ENCODE measurements at places on chromosomes 1 and 21.

GRCh38 chr1:16298653-16299052 lies 53.6 kb downstream of the FBXO42 start:
- no peak for DNase-seq

DNA sequence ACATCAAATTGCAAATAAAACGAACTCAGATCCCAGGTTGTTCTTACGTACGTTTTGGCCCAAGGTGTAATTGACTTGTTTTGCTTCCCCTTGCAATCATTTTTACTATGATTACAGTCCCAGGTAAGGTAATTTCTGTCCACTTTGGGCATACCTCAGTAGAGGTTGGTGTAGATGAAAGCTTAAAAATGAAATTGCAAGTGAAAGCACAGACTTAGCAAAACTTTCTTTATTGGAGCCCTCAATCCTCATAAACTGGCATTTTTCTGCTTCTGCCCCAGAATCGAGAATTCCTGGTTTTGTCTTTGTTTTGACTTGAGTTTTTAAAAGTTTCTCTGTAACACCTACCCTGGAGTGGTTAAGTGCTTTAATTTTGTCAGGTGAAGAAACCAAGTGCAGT lies 9.4 kb downstream of the MRPS6 start:
- DNase-seq: no peak

GRCh38 chr1:89286549-89287180 lies 14.0 kb upstream of the GBP5 start:
- DNase-seq: no peak

DNA sequence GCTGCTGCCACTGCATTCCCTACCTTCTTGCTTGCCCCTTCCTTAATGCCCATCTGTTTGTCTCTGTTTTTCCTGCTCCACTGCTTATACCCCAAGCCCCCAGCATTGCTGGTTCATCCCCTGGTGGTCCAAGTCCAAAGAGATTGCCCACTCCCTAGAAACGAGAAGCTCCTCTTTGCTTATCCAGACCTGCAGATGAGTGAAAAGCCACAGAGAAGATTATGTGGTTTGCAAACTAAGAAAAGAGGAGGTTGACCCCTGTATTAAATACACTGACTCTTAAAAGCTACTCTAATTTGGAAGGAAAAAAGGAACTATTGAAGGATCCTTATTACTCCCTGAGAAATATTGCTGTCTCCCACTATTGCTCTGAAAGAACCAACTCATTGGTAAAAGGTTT lies 146.8 kb upstream of the RAB4A start:
- no peak for DNase-seq

DNA sequence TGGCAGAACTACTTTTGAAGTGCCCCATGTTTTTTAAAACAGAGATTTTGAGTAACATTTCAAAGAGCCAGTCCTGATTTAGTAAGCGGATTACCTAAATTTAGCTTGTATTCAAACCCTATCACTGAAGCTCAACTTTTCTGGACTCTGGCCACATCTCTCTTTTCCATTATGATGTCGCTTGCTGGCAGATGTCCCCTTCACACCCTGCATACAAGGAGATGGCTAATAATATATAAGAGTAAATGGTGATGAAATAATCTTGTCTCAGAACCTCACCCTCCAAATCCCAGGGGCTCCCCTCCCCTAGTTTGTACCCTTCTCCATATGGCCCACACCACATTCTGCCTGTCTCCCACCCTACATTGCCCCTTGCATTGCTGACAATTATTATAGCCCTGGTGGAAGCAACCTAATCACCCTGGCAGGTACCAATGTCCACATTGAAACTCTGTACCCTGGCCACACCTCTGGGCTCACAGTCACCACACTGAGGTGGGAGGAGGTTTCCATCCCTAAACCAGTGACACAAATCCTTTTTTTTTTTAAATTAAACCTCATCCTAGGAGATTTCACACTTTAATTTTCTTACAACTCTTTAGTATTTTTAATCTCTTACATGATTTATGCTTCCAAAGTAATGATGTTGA lies 106.0 kb upstream of the SYT6 start:
- DNase-seq: no peak

DNA sequence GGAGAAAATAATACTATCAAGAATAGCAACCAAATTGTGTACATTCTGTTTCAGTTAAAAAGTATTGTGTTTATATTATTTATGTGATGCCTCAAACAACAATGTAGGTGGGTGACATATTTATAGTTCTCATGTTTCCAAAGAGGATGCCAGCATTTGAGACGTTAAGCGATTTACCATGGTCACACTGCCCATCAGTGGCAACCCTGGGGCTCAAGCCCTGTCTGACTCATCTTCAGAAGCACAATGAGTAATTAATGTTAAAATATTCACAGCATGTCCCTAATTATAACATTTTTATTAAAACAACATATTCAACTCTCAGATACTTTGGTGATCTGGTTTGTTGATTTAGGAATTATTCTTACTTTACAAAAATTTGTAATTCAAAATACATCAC lies 409.4 kb downstream of the BRINP3 start:
- no peak for DNase-seq

- DNase-seq: no peak
Observed at GRCh38 chr1:167060141-167061072, 29.8 kb downstream of the GPA33 start.

GRCh38 chr1:201023920-201024624 lies 558 bp upstream of the KIF21B start:
- no peak for DNase-seq

GRCh38 chr21:45267390-45267760 lies 20.3 kb downstream of the POFUT2 start:
- DNase-seq: no peak

DNA sequence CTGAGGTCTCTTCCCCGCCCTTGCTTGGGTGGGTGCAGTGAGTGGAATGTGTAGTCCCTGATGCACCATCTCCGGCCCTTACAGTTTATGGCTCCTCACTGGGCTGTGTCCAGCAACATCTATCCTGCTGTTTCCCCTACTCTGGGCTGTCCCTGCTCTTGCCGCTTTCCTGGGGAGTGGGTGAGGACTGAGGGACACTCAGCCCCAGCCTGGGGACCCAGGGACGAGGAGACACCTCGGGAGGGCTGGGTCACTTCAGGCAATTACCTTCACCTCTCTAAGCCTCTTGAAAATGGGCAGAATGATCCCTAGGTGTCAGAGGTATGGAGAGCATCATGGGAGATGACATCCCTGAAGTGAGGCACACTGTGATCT lies 13.6 kb upstream of the LRP8 start:
- DNase-seq: no peak

DNA sequence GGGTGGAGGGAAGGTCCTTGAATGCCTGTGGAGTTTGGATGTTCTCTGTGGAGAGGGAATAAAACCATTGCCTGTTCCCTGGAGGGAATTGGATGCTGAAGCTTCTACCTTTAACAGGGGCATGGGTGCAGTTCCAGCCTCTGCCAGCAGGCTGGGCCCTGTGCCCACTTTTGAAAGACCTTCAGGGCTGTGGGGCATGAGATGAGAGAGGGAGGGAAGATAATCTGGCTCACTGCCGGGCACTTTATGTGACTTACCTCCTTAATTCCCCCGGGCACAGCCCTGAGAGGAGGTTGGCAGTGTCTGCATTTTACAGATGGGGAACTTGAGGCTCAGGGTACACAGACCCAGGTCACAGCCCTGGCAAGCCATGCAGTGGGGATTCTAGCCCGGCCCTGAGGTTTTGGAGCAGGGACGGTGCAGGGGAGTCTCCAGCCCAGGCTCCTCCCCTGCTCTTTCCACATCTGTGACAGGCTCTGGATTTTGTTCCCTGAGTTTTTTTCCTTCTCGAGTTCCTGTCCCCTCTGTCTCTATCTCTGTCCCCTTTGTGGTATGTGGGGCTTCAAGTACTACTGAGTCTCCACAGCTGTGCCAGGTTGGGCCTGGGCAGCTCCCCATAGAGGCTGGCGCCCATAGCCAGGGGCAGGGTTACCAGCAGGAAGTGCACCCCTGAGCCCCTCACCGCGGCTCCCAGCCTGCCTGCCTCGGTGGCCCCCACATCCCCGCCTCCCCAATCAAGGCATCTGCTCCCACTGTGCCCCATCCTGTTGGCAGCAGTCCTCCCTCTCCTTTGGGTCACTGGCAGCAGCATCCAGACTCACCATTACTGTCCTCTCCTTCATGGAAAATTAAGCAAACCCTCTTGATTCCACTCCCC lies 14.0 kb upstream of the THEMIS2 start:
- peak; percentile 83 for DNase-seq

DNA sequence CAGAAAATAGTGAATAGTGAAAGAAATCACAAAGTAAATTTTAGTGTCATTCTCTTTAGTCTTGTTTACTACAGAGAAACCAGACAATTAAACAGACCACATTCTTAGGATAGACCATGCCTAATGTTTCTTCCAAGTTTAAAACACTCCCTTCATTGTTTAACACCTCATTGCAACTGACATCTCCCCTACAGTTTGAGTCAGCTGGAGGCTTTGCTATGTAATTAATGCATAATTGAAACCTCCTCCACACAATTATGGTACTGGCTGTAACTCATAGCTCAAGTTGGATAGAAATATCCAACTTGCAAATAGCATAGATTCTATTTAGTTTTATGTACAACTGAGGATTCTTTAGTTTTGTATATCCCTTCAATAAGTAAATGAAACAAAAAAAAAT lies 35.2 kb upstream of the B3GALT2 start:
- DNase-seq: no peak

GRCh38 chr1:59816318-59816878 lies 1.6 kb downstream of the HOOK1 start:
- no peak for DNase-seq

Measured in NCI-H2081 (cell line).